ENCODE measurements at places on chromosomes 5 and 9.

- DNase-seq, result no peak
These were observed 92.7 kb downstream of the KIF4B start for GRCh38 chr5:155106221-155106620.

DNA sequence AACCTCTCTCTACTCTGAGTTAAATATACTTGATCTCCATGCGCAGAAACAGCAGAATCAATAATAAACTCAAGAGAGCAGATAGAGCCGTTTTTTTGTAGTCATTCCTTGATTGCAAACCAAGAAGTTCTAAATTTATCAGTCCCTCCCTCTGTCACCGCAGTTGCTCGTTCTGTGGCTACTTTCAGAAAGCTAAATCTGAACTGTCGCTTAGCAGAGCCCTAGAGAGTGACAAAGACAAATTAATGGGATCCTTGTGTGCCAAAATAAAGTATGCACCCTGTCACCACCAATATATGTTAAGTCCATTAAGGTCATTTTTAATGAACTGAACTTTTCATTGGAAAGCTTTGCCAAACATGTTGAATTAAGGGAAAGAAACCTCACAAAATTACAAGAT is 218.3 kb downstream of the ADAMTSL1 start:
- no peak for DNase-seq

- DNase-seq, result no peak
These were observed 103.3 kb downstream of the ZNF354C start for GRCh38 chr5:179163236-179164155.

- no peak for DNase-seq
These were observed 28.7 kb upstream of the ACOT12 start for GRCh38 chr5:81422671-81423070.

- DNase-seq, result peak; percentile 37
These were observed 76.0 kb downstream of the FCHO2 start for GRCh38 chr5:73031839-73032238.

- DNase-seq, result no peak
These were observed 98.0 kb upstream of the MAP1B start for GRCh38 chr5:72009280-72009679.

DNA sequence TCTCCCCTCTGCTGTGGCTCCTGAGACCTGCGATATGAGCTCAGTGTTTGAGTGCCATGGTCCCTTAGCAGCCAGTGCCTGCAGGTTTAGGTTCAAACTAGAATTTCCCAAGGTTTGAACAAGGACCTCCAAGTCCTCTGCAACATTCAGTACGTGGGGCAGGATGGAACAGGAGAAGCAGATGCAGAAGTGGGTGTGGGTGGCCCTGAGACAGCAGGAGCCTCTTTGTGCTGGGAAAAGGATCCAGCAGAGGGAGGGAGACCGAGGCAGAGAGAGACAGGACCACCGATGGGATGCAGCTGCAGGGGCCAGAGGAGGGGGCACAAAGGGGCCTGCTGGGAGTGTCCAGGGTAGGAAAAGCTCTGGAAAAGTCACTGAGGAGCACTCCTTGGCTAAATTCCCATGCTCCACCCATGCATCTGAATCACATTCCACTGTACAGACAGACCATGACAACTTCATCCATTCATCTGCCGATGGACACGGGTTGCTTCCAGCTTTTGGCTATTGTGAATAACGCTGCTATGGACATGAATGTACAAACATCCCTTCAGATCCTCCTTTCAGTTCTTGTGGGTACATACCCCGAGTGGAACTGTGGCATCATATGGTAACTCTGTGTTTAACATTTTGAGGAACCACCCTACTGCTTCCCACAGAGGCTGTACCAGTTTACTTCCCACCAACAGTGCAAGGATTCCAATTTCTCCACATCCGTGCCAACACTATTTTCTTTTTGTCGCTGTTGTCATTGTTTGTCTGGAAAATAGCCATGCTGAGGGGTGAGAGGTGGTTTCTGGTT is 26.7 kb upstream of the SUSD3 start:
- no peak for DNase-seq

GRCh38 chr5:68424799-68425537 is 209.4 kb downstream of the PIK3R1 start:
- no peak for DNase-seq

GRCh38 chr9:124222918-124223720 is 34.6 kb upstream of the NEK6 start:
- DNase-seq, result peak; percentile 27

- no peak for DNase-seq
These were observed 74.6 kb downstream of the USP20 start for GRCh38 chr9:129909851-129910250.

DNA sequence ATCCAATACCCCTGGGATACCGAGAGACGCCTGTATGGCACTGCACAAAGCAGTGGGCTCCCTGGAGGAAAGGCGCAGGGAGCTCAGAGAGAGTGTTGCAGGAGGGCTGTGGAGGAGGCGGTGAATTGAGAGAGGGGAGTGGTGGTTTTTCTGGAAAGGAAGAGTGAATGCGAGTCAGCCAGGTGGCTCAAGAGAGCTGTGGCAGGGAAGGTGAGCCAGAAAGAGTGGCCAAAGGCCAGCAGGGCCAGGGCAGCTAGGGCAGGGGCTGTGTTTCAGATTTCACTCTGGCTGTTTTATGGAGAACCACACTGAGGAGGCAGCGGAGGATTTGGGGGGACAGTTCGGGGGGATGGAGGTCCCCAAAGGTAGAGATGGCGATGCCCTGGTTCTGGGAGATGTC is 13.0 kb upstream of the DAB2IP start:
- DNase-seq, result no peak

GRCh38 chr5:378301-378891 is 56.9 kb downstream of the AHRR start:
- DNase-seq, result no peak

DNA sequence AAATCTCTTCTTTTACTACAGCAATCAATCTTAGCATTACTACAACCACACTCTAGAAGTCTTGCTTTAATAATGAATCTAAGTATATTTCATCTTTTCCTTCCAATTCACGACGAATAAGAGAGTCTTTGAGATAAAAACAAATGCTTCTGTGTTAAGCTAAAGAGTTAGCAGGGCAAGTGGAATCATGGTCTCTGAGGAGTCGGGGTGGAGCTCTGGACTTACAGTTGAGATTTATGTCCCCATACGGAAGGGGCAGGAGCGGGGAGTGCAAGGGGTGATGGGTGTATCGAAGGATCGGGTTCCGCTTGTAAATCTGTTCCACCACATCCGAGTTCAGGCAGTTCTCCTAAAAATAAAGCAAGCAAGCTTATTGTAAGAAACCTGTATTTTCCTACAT is 59.0 kb upstream of the RETREG1 start:
- no peak for DNase-seq

- no peak for DNase-seq
These were observed 188.6 kb downstream of the PARP8 start for GRCh38 chr5:50855001-50855400.

DNA sequence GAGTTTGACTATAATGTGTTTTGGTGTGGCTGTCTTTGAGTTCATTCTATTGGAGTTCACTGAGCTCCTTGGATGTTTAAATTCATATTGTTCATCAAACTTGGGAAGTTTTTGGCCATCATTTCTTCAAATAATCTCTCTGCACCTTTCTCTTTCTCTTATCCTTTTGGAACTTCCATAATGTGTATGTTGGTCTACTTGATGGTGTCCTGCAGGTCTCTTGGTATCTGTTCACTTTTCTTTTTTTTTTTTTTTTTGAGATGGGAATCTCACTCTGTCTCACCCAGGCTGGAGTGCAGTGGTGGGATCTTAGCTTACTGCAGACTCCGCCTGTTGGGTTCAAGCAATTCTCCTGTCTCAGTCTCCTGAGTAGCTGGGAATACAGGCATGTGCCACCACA is 27.7 kb downstream of the PKD2L2 start:
- DNase-seq, result no peak

Measured in RCC 7860 (cell line).